ENCODE measurements at places on chromosomes 12 and 14.
A peak's percentile ranks its signal among the peaks of the same experiment; 100 is the strongest.

- no peak for DNase-seq
Observed at GRCh38 chr12:46919666-46920400, 94.0 kb upstream of the SLC38A4 start.

DNA sequence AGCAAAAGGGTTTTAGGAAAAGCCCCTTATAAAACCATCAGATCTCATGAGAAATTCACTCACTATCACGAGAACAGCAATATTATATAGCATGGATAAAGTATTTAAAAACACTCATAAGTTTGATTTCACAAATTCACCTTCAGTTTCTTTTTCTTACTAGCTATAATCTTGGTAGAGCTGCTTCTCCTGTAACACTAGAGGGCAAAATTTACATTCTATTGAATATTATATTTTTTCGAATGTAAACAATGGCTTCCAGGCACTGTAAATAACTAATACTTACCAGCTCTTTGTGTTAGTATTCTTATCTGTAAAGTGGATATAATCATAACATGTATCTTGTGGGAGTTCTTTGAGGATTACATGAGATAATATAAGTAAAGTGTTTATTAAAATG lies 259.6 kb downstream of the CCER1 start:
- DNase-seq: no peak

GRCh38 chr14:25833341-25834126 lies 764.3 kb downstream of the NOVA1 start:
- DNase-seq: no peak

DNA sequence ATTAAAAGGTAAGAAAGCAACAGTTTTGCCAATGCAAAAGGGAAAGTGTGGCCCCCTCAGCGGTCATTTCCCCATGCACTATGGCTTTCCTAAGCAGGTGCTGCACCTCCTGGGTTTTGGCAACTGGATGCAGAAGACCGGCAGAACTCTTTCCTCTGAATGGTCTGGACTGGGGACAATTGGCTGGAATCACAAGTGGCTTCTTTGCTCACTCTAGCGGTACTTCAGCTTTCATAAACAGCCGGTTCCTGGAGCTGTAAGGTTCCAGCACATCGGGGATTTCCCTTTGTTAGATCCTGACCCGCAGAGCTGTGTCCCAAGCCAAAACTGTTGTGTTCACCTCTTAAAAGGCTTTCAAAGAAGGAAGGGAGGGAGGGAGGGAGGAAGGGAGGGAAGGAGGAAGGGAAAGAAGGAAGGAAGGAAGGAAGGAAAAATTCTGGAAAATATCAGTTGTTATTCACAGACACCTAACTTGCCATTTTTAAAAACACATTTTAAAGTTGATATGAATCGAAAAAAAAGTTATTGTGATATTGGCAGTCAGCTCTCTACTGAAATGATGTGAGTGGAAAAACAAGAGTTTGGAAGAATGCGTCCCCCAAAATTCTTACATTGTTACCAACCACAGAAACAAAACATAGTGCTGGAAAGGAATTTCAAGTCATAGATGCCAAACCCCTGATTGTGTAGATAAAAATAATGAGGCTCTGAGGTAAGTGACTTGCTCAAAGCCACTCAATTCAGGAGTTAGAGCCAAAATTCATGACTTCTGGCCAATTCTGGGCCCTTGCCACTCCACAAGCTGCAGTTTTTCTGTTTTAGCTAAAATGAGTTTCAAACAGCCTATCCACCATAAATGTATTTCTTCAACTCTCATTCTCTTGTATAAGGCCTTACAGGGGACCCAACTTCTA lies 220.6 kb upstream of the HMGA2 start:
- no peak for DNase-seq

GRCh38 chr14:44113769-44114730 lies 393.0 kb downstream of the FSCB start:
- DNase-seq: no peak

DNA sequence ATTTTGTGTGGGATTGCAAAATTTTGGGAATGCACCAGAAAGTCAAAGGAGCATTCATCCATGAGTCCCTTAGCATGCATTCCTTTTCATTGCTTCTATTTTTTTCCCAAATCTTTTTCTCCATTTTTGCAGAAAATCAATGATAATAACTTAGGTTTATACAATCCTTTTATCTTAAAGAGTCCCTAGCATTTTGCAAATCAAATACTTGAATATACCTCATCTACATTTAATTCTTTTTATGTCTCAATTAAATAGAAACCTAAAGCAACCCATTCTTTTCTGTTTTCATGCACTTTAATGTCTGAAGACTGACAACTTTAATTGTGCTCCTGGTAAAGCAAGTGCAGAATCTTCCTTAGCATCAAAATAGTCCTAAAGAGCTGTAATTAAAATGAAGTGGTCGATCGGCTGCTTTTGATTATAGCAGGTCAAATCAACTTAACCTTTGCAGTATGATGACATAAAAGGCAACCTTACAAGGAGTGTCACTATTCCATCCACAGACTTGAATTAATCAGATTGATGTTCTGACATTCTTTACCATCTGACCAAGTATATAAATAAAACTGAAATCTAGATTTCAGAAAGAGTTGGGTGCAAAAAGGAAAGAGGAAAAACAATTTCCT lies 168.4 kb downstream of the ALG10B start:
- no peak for DNase-seq

DNA sequence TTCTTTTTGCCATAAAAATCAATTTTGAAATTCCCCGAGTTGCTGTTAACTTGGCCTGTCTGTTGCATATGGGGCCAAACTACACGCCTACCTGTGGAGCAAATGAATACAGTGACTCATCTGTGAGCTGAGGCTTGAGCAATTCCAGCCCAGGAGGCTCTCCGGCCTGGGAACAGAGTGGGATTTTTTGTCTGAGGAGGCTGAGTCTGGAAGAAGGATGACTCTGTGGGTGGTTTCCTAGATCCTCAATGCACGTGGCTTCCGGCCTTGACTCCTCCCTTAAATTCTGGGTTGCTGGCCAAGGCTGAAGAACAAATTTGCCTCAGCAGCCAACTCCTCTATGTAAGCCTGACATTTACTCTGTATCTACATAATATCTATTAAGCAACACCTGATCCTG lies 124.1 kb downstream of the SSPN start:
- no peak for DNase-seq

GRCh38 chr12:39830852-39831520 lies 211.4 kb upstream of the ABCD2 start:
- DNase-seq: no peak

GRCh38 chr14:77268989-77269600 lies 1.9 kb downstream of the NGB start:
- no peak for DNase-seq

GRCh38 chr12:3427956-3428355 lies 63.0 kb upstream of the PRMT8 start:
- no peak for DNase-seq

- DNase-seq: peak; percentile 14
Observed at GRCh38 chr14:22303589-22304195, 285.3 kb downstream of the DAD1 start.

GRCh38 chr12:41856228-41856627 lies 288.4 kb downstream of the GXYLT1 start:
- DNase-seq: no peak

DNA sequence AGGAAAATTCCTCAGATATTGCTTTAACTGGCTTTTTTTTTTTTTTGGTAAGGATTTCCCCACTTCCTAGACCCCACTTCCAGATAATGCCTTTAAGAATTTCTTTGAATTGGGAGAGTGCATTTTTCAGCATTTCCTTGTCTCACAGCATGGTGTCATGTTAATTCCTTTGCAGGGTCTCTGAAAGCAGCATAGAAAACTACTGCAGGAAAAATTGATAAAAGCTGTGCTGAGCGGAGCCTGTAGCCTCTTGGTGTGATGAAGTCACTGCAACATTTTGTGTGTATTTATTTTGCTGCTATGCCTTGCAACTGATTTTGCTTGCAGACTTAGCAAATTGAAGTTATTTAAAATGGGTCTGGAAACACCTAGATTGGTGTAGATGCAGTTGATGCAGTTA lies 2.7 kb downstream of the ANO4 start:
- DNase-seq: no peak

DNA sequence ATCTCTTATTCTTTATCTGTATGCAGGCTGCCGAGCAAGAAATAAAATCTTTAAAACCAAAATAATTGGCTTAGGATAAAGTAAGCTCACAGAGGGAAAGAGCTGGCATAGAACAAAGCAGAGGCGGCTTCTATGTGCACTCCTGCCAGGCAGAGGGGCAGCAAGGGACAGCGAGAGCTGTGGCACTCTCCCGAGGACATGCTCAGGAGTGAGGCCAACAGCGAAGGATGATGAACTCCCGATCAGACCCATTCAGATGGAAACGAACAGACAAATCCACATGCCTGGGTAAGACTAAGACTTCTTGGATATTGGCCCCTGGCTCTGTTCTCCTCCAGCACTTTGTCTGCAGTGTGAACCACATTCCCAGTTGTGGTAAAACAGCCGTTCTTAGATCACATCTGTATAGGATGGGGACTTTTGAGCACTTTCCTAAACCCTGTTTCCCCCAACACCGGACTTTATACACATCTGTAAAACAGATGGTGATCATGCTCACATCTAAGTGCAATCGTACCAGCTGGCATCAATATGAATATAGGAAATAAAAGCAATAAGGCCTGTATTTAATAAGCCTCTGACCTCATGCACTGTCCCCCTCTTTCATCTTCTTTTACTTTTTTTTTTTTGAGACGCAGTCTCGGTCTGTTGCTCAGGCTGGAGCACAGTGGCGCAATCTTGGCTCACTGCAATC lies 134.1 kb downstream of the PPM1H start:
- no peak for DNase-seq

DNA sequence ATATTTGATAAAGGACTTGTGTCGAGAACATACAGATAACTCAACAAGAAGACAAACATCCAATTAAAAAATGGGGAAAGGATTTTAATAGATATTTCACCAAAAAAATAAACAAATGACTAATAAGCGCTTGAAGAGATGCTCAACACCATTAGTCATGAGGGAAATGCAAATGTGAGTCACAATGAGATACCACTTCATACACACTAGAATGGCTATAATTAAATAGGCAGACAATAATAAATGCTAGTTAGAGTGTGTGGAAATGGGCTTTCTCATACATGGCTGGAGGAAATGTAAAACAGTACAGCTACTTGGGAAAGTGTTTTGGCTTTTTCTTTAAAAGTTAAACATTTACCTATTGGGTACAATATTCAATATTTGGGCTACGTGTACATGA lies 34.8 kb downstream of the DLK1 start:
- DNase-seq: no peak

DNA sequence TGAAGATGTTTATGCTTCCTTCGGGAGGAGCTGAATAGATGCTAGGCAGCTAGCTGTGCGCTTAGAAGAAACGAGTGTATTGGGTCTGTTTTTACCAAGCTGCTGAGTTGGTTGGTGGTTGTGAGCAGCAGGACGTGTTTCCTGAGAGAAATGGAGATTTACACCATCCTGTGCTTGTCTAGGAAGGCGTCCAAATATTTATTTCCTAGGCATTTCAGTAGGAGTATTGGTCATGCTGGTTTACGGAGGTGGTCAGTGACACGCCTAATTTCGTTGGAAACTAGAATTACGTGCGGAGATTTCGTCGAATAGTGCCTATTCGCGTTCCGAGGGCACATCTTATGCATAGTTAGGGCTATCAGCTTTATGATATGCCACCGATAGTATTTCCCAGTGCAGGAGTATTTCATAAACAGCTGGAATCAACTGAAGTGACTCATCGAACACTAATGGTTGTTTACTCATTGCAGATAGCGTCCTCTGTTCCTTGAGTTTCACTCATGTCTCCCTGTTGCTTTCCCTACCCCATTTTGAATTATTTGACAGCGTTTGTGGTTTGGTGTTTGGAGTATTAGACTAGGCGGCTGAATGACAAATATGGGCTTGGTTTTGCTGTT lies 780 bp downstream of the TBC1D15 start:
- DNase-seq: peak; percentile 22

GRCh38 chr14:39176263-39177167 lies 1.5 kb downstream of the PNN start:
- DNase-seq: no peak

- DNase-seq: no peak
Observed at GRCh38 chr14:64806202-64806861, 73.4 kb downstream of the SPTB start.

GRCh38 chr14:104224506-104225277 lies 86.3 kb downstream of the KIF26A start:
- no peak for DNase-seq

GRCh38 chr12:89975574-89975973 lies 266.9 kb upstream of the ATP2B1 start:
- DNase-seq: no peak

GRCh38 chr12:10365696-10366405 lies 24.0 kb downstream of the KLRK1 start:
- no peak for DNase-seq

GRCh38 chr12:6766651-6767349 lies 637 bp downstream of the PTMS start:
- DNase-seq: peak; percentile 57

GRCh38 chr14:96027431-96028355 lies 11.5 kb upstream of the C14orf132 start:
- no peak for DNase-seq

DNA sequence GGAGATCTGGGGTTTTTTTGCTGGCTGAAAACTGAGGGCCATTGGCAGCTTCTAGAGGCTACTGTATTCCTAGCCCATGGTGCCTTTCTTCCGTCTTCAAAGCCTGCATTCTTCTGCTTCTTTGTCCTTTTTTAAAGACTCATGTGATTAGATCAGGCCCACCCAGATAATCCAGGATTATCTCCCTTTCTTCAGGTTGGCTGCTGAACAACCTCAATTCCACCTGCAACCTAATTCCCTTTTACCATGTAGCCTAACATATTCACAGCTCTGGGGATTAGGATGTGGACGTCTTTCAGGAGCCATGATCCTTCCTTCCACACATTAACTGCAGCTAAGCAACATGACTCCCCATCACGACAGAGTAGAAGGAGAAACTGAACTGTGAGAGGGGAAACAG lies 985.5 kb downstream of the DIO2 start:
- no peak for DNase-seq

GRCh38 chr12:105467710-105468366 lies 137.3 kb downstream of the C12orf75 start:
- DNase-seq: no peak

- DNase-seq: no peak
Observed at GRCh38 chr14:50364792-50365191, 31.9 kb downstream of the CDKL1 start.

- DNase-seq: no peak
Observed at GRCh38 chr14:44988694-44989093, 26.7 kb downstream of the TOGARAM1 start.

DNA sequence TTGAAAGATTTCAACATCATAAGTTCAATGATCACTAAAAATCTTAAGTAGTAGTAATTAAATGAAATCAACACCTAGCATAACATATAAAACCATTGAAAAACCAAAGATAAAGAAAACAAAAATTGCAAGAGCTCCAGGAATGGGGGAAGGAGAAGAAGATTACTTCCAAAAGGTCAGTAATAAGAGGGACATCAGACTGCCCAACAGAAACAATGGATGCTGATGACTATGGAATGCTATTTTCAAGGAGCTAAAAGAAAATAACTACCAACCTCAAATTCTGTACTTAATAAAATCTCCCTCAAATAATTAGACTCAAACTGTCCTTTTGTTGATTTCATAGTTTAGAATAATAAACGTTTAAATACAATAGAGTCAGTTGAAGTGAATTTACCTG lies 314.5 kb upstream of the LMO3 start:
- DNase-seq: no peak

All from CD4-positive, alpha-beta T cell treated with Interleukin-12 subunit alpha and Interleukin-12 subunit beta, for 1 hour (primary cell).